ENCODE measurements at places on chromosomes 1 and 21.
A peak's percentile ranks its signal among the peaks of the same experiment; 100 is the strongest.

DNA sequence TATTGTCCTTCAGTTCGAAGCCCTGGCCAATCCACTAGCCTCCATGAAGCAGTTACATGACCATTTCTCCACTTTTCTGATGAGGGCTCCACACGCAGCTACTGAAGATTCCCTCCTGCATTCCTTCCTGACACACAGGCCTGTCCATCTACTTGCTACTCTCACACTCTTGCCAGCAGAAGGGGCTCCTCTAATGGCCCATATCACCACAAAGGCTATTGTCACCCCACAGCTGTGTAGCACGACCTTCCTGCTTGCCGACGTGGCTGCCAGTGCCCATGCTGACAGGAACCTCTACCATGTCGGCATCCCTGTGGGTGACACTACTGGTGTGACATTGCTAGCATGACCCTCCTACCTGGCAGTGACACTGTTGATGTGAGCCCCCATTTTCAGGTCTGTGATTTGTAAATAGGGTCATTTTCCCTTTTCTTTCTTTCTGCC is 1528.6 kb upstream of the TPTE start:
- DNase-seq = no peak

GRCh38 chr1:100959502-100960060 is 63.7 kb downstream of the SLC30A7 start:
- DNase-seq = no peak

GRCh38 chr1:232979558-232979957 is 29.1 kb downstream of the NTPCR start:
- no peak for DNase-seq

DNA sequence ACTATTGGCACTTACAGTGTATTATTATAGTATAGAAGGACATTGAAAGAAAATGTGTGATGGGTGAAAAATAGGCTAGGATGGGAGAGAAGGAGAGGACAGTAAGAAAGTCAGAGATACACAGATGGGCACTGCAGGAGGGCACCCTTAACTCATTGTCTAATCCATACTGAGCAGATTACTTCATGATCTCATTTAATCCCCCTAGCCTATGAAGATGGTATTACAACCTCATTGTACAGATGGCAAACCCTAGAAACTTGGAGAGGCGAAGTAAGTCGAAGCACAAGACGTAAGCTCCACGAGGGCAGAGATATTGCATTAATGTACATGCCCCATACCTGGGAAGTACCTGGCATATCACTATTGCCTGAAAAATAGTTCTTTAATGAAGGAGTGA is 346.9 kb upstream of the DAB1 start:
- no peak for DNase-seq

GRCh38 chr1:207911856-207912760 is 1.2 kb upstream of the CD34 start:
- no peak for DNase-seq

GRCh38 chr1:229430761-229431283 is 3.1 kb downstream of the ACTA1 start:
- DNase-seq = peak; percentile 9

DNA sequence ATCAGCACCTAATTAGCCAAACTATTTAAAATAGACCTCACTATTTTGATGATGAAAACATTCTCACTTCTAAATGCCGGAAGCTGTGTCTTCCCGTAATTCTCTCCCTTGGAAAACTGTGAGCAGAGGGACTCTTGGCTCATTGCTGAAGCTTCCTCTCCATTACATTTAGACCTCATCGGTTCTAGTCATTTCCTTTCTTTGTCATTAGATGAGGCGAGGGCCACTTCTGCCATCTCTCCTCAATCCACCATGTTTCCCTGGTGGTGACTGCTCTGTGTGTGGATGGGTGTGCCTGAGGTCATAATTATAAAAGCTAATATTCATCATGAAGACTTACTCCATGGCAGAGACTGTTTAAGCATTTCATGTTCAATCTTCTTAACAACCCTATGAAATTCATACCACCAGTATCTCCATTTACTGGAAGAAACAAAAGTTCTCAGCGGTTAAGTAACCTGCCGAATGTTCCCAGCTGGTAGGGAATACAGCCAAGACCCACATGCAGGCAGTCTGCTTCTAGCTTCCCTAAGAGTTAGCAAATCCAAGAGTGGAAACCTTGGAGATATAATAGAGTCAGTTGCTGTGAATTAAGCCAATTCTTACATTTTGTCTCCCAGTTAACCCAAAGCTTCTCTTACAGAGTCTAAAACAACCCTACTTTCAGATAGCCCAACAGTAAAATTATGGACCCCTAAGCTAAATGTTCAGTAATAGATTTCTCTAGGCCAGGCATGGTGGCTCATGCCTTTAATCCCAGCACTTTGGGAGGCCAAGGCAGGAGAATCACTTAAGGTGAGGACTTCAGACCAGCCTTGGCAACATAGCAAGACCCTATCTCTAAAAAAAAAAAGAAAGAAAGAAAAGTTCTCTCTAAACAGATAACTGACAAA is 156.2 kb downstream of the ZBTB18 start:
- no peak for DNase-seq

DNA sequence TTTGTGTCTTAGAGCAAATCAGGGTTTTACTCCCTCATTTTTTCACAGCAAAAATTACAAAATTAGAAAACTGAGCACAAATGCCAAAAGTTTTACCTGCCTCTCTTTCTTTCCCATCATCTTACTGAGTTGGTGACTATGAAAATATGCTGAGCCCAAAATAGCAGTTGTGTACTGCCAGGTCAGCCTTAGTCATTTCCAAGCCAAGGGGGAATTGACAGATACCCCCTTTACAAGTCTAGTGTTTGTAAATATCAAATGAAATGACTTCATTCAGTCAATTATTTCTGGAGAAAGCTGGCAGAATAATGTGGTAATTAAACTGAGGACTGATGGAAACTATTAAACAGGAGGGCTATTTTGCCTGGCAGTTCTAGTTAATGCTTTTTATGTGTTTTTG is 11.4 kb upstream of the GORAB start:
- no peak for DNase-seq

DNA sequence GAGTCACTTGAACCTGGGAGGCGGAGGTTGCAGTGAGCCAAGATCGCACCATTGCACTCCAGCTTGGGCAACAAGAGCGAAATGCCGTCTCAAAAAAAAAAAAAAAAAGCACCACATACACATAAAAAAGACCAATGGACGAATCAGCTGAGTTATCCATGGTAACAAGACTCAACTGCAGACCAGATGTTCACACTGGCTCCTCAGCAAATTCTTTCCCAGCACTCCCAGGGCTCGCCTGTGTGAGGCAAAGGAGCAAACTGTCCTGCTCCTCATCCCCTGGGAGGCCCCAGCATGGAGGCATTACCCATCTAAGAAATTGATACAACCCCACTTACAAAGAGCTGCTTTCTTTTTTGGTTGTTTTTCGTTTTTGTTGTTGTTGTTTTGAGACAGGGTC is 3.1 kb downstream of the TMEM234 start:
- no peak for DNase-seq

DNA sequence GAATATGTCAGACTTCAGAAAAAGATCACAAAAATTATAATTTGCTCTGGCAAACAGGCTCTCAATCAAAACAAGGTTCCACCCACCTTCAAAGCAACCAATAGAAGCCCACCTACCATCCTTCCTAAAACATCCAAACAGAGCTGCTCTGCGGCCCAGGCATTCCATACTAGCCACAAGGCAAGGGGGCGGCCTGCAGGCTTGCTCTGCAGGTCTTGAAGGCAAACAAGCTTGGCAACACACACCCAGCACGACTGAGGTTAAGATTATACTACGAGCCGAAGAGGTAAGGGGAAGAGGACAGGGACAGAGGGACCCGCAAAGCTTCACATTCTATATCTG is 207.3 kb downstream of the SLC45A1 start:
- no peak for DNase-seq

DNA sequence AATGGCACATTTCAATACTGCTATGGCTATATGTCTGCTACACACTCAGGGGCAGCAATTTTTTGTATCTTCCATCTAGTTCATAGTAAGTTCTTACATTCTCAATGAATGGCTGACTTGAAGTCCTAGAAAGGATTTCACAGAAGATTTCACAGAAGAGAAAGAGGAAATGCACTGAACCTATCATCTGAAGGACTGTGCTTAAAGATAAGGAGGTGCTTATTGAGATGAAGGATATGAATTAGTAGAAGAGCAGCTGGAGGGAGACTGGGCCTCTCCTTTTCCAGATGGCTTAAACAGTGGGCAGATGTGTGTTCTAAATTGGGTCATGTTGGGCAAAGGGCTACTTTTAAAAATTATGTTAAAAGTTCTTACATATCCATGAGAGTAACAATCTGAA is 14.6 kb downstream of the ADAR start:
- no peak for DNase-seq

- DNase-seq = peak; percentile 32
These were observed 1030.9 kb downstream of the AMY1C start for GRCh38 chr1:104780470-104781078.

GRCh38 chr1:47842228-47842919 is 154.8 kb downstream of the TRABD2B start:
- no peak for DNase-seq

DNA sequence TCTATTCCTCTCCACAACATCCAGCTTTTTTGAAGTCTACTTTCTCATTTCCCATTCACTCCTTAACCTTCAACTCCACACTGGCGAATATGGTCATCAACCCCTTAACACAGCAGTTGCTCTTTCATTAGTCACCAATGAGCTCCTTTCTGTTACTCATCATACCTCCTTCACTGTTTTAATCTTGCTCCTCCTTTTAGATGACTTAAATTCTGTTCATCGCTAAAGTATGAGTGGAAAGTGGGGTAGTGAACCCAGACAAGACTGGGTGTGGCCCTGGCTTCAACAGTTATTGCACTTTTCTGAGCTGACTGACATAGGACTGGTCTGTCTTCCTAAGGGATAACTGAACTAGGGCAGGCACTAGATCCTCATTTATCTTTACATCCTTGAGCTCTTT is 51.3 kb downstream of the AKT3 start:
- no peak for DNase-seq

DNA sequence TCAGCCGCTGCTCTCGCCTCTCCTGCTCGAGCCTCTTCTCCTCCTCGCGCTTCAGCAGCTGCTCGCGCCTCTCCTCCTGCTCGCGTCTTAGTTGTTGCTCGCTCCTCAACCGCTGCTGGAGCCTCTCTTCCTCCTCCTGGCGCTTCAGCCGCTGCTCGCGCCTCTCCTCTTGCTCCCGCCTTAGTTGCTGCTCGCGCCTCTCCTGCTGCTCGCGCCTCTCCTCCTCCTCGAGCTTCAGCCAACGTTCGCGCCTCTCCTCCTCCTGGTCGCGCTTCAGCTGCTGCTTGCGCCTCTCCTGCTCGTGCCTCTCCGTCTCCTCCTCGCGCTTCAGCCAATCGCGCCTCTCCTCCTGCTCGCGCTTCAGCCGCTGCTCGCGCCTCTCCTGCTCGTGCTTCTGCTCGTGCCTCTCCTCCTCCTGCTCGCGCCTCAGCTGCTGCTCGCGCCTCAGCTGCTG is 3.7 kb downstream of the TCHH start:
- DNase-seq = no peak

DNA sequence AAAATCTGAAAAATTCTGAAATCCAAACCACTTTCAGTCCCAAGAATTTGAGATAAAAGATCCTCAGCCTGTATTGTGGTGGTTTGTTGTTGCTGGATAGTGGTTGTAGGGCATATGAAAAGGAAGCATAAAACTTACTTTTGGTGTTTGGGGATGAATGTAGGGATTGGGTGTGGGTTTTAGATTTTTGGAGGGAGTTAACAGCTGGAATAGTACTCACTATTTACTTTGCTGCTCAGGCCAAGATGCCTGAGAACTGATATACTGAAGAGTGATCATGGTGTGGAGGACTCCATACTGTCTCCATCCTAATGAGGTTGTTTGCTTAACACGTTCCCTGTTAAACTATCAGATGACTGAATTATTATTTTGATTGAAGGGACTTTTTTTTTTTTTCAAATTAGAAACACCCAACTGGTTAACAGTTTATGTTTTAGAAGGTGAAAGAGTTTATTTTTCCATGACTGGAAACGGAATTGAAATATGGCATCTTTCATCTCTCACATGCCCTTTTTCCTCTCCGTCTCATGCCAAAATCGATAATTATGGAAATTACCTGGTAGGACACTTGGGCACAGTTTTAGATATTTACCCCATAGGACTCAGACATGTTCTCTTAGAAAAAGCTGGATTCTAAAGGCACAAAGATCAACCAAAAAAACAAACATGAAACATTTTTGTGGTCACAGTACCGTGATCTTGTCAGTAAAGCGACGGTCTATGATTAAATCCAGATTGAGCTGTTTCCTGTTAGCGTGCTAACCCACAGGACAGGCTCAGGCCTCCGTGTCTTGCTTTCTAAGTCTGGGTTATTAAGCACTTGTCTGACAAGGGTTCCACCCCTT is 37.3 kb downstream of the RGL1 start:
- DNase-seq = no peak

DNA sequence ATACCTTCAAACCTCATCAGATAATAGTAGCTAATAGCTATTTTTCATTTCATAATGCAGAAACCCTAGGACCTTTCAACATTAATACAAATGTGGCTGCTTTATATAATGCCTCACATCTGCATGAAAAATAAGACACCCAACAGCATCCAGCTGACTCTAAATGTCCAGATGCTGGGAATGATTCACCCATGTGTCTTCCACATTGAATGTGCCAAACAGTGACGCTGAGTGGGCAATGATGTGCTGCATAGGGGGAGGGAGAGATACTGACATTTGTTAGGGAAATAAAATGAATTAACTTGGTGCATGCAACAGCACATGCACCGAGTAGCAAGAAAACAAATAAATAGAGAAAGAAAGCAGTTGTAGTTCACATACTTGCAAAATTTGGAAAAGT is 199.3 kb downstream of the DSCAM start:
- DNase-seq = no peak

GRCh38 chr1:100184536-100184935 is 6.5 kb upstream of the LRRC39 start:
- DNase-seq = no peak
